ENCODE measurements at places on chromosomes 12 and 14.

- DNase-seq: no peak
These were observed 65.1 kb upstream of the GZMB start for GRCh38 chr14:24699052-24699451.

DNA sequence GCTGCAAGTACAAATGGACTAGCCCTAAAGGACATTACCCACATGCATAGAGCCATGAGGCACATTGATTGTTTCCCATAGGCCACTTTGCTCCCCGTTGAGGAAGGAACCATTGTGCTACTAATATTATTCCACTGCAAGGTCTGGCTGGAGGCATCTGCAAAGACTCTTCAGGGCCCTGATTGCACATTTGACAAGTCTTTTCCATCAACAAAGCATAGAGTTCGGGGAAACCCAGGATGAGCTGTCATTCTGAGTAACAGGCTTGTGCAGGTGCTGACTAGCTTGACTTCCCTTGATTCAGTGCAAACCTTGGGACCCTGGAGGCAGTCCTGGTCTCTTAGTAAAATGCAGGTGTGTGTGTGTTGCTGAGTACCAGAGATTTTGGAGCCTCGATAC lies 73.8 kb downstream of the SUSD6 start:
- peak; percentile 18 for DNase-seq

DNA sequence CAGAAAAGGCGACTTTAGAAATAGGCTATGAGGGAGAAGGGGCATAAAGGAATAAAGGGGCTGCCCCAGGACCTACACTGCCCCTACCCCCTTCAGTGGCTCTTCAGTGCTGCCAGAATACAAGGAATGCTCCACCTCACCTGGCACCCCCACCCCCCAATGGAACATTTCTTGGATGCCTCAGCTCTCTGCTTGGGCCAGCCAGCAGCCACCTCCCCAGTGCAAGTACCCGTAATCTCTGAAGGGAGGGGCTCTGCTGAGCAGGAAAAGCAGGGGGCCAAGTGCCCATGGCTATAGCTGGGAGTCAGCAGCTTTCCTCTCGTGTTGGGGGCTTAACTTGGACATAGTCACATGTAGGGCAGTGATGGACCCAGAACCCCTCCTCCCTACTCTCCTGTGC lies 33.3 kb downstream of the BAZ2A start:
- no peak for DNase-seq

DNA sequence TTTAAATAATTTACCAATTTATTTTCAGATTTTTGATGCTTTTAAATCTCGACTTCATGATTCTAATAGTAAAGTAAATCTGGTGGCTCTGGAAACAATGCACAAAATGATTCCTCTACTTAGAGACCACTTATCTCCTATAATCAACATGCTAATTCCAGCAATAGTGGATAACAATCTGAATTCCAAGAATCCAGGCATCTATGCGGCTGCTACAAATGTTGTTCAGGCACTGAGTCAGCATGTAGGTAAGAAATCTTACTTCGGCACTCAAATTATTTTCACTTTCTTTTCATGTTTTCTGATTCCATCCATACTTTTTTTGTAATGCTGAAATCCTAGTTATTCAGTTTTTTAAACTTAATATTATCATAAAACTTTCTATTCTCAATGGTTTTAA lies 15.5 kb upstream of the PRPF39 start:
- DNase-seq: no peak

- no peak for DNase-seq
These were observed 18.2 kb downstream of the RPAP3 start for GRCh38 chr12:47687636-47688035.
